ENCODE measurements at places on chromosomes 16 and 17. TPM values are rescaled to one million over a fixed set of nuclear protein-coding genes. Genes with fewer than 3 reads are reported as not detected.

KRT39 gene
- not detected for total RNA-seq

CEP131 gene
- total RNA-seq = 11.1 TPM

KIFC3 gene
- 45.3 TPM for total RNA-seq

WNK4 gene
- 2.7 TPM for total RNA-seq

MRPL45 gene
- 89.5 TPM for total RNA-seq

CHMP6 gene
- 24.6 TPM for total RNA-seq

NR1D1 gene
- total RNA-seq = 2.1 TPM

CLDN7 gene
- not detected for total RNA-seq

KRTAP3-2 gene
- not detected for total RNA-seq

PRDM7 gene
- not detected for total RNA-seq

SPNS3 gene
- not detected for total RNA-seq

GRCh38 chr16:66354034-66354909 lies 12.2 kb upstream of the CDH5 start:
- no peaks in the 10 kb centered on the region for H3K36me3 ChIP-seq
- H3K4me3 ChIP-seq = no peak overlapping the region
- peaks cover 3% of the 10 kb centered on the region for H3K27me3 ChIP-seq
- H3K4me1 ChIP-seq = peaks cover 18% of the 10 kb centered on the region

- no peaks in the 10 kb centered on the region for H3K36me3 ChIP-seq
- no peaks in the 10 kb centered on the region for H3K4me1 ChIP-seq
- DNase-seq = no peak
- H3K27me3 ChIP-seq = no peaks in the 10 kb centered on the region
- H3K27ac ChIP-seq = no peak overlapping the region
- no peak overlapping the region for H3K4me3 ChIP-seq
Measured at GRCh38 chr16:64410306-64410705, 711.6 kb downstream of the CDH11 start.

DNA sequence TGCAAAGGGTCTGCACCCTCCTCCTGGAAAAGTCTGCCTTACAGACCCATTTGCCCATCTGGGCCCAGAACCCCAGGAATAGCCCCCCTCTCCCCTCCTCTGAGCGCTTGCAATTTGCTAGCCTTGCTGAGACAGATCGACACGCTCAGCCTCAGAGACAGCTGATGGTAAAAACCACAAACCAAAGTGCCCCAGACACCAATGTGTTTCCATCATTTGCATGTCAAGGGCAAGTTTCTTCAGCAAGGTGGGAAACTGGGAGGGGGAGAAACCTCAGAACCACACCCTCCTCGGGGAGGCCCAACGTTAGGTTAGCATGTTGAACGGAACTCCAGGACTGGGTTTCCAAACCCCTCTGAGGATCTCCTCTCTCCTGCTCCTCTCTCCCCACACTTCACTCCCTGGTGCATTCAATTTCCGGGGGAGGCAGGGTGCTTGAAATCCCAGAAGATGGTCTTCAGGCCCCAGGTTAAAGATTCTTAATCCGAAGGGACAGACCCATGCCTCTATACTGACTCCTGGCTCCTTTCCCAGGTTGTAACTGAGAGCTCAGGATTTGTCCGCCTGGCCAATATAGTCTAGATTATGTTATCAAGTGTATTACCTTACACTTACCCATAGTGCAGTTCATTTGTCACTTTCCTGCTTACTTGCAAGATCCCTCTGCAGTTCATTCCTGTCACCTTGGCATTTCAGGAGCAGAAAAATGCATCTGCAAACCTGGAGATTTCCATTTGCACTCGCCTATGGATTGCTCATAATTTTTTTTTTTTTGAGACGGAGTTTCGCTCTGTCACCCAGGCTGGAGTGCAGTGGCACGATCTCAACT lies 1.3 kb upstream of the CUEDC1 start:
- peaks cover 44% of the 10 kb centered on the region for H3K27me3 ChIP-seq
- no peak overlapping the region for H3K4me3 ChIP-seq
- no peaks in the 10 kb centered on the region for H3K36me3 ChIP-seq
- H3K27ac ChIP-seq = no peak overlapping the region
- no peak for DNase-seq

GRCh38 chr17:80821546-80821945 lies 170.1 kb upstream of the CHMP6 start:
- H3K27ac ChIP-seq = no peak overlapping the region
- no peak overlapping the region for H3K4me3 ChIP-seq
- no peaks in the 10 kb centered on the region for H3K27me3 ChIP-seq
- DNase-seq = no peak
- peaks cover 8% of the 10 kb centered on the region for H3K4me1 ChIP-seq

DNA sequence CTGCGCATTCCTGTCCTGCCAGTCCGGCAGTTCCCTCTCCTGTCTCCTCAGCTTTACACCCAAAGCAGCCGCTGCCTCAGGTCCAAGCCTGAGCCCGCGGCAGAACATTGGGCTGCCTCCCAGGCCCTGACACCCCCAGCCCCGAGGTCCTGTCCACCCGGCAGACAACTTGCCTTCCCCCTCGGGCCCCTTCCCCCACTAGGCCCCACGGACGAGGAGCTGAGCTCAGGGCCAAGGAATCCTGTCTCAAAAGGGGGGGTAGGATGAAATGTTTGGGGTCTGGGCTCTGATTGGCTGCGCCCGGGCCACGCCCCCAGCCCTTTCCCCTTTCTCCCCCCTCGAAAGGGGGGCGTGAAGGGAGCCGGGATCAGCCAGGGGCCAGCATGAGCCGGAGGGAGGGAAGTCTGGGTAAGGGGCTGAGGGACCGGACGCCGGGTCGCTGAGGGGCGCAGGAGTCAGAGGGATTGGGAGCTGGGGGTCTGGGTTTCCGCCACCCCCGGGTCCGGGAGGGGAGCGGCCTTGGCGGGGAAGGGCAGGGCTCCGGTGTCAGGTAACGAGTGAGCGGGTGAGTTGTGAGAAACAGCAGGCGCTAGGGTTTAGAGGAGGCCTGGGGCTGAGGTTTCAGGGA lies at the start of gene CTF1:
Gene CTF1, plus strand, starts transcription at position 354 of the 628 bp plus-strand sequence. Its CDS starts 30 bp downstream, at position 384.
- no peaks in the 10 kb centered on the region for H3K36me3 ChIP-seq
- DNase-seq = peak; percentile 39
- H3K4me3 ChIP-seq = peak within 1 kb of the TSS; percentile 64
- peak within 1 kb of the TSS; percentile 70 for H3K27ac ChIP-seq
- no peaks in the 10 kb centered on the region for H3K27me3 ChIP-seq

- H3K27ac ChIP-seq = no peak overlapping the region
- H3K4me1 ChIP-seq = peaks cover 25% of the 10 kb centered on the region
- no peaks in the 10 kb centered on the region for H3K36me3 ChIP-seq
- H3K27me3 ChIP-seq = peaks cover 12% of the 10 kb centered on the region
- H3K4me3 ChIP-seq = no peak overlapping the region
Measured at GRCh38 chr17:56808503-56808902, 25.2 kb downstream of the C17orf67 start.

GRCh38 chr17:31488264-31488981 lies 96.9 kb downstream of the RAB11FIP4 start:
- no peaks in the 10 kb centered on the region for H3K27me3 ChIP-seq
- peaks cover 53% of the 10 kb centered on the region for H3K4me1 ChIP-seq
- peak overlapping the region; percentile 63 for H3K27ac ChIP-seq

DNA sequence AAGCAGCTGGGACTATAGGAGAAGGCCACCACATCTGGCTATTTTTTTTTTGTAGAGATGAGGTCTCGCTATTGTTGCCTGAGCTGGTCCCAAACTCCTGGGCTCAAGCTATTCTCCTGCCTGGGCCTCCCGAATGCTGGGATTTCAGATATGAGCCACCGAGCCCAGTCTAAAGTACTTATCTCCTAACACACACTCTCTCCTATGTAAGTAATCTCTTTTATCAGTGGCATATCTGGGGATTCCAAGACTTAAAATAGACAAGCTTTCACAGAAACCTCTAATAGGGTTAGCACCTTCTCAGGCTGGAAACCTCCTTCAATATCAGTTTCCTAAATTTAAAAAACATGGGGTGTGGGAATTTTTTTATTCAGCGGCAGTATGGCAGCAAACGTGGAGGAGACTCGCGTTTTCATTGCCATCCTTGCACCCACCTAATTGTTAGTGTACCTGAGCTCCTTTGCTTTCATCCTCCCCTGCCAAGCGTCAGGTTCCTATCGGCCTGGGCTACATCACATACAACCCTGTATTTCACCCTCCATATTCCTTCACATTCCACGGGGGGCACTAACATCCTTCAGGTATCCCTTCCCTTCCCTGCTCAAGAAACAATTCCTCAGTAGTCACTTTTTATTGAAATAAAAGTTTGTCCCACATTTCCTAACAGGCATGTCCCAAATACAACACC lies 1.1 kb downstream of the EZH1 start:
- peak overlapping the region; percentile 76 for H3K4me3 ChIP-seq
- H3K27ac ChIP-seq = peak overlapping the region; percentile 83
- H3K36me3 ChIP-seq = no peaks in the 10 kb centered on the region
- H3K27me3 ChIP-seq = no peaks in the 10 kb centered on the region

DNA sequence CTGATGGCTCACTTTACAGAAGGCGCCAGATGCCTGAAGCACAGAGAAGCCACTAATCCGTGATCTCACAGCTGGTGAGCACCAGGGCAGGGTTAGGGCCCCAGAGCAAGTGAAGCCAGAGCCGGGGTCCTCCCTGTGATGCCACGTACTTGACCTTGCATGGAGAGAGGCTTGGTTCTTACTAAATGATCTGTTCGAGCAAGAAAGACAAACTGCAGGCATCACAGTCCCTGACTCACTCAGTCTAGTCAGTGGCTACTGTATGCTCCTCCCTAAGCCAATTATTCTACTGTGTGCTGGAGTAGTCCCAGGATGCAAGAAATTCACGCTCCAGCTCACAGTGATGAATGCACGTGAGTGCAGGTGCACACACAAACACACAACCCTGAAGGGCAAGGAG lies 55.4 kb downstream of the SDK2 start:
- H3K4me1 ChIP-seq = no peaks in the 10 kb centered on the region
- H3K36me3 ChIP-seq = no peaks in the 10 kb centered on the region
- DNase-seq = no peak
- H3K4me3 ChIP-seq = no peak overlapping the region
- H3K27ac ChIP-seq = no peak overlapping the region

- no peaks in the 10 kb centered on the region for H3K36me3 ChIP-seq
- H3K4me1 ChIP-seq = peaks cover 90% of the 10 kb centered on the region
- peaks cover 66% of the 10 kb centered on the region for H3K27me3 ChIP-seq
- H3K27ac ChIP-seq = peak overlapping the region; percentile 61
Measured at GRCh38 chr17:81392909-81393654, 2.2 kb upstream of the BAHCC1 start.

DNA sequence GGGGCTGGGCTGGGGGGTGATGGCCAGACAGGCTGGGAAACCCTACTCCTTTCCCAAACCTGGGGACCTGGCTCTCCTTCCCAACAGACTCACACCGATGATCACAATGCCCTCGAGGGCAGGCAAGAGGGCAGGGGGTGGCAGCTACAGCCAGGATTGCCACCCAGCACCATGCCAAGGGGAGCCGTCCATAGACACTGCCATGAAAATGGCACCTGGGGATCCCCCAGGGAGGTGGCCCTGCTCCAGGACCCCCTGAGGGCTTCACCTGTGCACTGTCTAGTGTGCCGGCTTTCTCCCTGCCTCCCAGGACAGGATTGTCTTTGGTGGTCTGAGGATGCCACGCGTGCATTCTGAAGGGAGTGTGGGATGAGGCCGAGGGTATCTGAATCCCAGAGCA lies 24.6 kb downstream of the RPH3AL start:
- H3K27ac ChIP-seq = no peak overlapping the region
- H3K4me1 ChIP-seq = no peaks in the 10 kb centered on the region
- H3K36me3 ChIP-seq = peaks cover 25% of the 10 kb centered on the region
- H3K27me3 ChIP-seq = no peaks in the 10 kb centered on the region
- no peak for DNase-seq
- no peak overlapping the region for H3K4me3 ChIP-seq

GRCh38 chr17:69435971-69436696 lies 21.6 kb downstream of the MAP2K6 start:
- no peaks in the 10 kb centered on the region for H3K36me3 ChIP-seq
- no peak overlapping the region for H3K27ac ChIP-seq
- no peak overlapping the region for H3K4me3 ChIP-seq
- no peak for DNase-seq

DNA sequence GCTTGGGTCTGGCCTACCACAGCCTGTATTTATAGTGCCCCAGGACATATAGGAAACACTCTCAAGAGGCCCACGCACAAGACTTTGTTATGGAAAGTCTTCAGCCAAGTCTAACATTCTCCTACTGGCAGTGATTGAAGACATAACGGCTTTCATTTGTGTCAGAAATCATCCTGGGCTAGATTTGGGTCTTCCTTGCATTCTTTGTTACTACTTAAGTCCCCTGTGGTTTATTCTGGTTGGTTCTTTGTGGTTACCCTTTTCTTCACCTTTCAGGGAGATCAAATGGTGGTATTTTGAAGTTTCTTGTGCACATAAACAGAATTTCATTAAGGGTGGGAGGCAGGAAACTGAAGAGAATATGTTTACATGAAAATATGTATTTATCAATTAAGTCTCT lies 37.7 kb downstream of the REXO5 start:
- H3K4me1 ChIP-seq = no peaks in the 10 kb centered on the region
- H3K27me3 ChIP-seq = no peaks in the 10 kb centered on the region
- no peak overlapping the region for H3K4me3 ChIP-seq
- no peak overlapping the region for H3K27ac ChIP-seq
- peaks cover 44% of the 10 kb centered on the region for H3K36me3 ChIP-seq
